ENCODE measurements at places on chromosomes 3 and 15.

DNA sequence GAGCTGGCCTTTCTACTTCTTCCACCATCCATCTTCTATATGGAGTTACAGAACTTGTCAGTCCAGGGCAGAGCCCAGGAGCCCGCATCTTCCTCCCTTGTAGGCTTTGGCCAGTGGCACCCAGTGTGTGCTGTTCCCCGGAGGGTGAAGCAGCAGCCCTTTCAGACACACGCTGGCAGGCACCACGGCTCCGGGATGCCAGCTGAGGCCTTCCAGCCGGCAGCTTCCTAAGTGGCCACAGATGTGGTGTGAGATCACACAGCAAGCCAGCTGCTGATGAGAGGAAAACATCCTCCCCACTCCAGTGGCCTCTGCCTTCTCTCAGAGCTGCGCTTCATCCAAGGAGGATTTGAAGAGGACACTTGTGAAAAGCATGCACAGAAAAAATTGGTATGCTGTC, 24.1 kb downstream of the CRABP1 start:
- ATAC-seq, result no peak

DNA sequence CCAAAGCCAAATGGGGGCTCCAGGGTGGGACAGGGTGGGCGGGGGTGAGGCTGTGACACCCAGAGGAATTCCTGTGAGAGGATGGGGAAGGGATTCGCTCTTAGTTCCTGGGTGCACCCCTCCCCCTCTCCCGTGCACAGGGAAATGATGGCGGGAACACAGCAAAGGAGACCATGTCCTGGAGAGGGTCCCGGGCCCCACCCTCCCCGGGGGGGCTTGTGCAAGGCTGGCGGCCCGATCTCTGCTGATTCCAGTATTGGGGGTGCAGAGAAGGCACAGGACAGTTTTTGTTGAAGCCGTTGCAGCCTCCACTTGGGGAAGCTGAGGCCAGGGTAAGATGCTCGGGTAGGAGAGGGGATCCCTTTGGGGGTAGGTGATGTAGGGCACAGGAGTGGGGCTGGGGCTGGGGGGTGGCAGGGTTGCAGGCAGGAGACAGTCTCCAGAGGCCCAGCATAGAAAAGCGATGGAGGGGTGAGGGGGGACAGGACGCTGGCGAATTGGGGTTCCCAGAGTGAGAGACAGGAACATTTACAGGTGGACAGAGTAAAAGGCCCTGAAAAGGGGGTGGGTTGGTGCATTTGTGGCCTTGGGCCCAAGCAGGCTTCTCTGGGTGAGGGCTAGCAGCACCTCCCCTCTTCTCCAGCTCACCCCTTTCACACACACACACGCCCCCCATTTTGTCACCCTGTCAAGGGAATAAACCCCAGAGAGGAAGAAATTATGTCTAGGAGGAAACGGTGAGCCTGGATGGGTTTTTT, 38.5 kb downstream of the HMCES start:
- ATAC-seq, result no peak

- no peak for ATAC-seq
Measured at GRCh38 chr3:117788061-117788460, 1078.5 kb downstream of the TUSC7 start.

GRCh38 chr3:126212250-126212619, 31.8 kb upstream of the ALDH1L1 start:
- ATAC-seq, result no peak

DNA sequence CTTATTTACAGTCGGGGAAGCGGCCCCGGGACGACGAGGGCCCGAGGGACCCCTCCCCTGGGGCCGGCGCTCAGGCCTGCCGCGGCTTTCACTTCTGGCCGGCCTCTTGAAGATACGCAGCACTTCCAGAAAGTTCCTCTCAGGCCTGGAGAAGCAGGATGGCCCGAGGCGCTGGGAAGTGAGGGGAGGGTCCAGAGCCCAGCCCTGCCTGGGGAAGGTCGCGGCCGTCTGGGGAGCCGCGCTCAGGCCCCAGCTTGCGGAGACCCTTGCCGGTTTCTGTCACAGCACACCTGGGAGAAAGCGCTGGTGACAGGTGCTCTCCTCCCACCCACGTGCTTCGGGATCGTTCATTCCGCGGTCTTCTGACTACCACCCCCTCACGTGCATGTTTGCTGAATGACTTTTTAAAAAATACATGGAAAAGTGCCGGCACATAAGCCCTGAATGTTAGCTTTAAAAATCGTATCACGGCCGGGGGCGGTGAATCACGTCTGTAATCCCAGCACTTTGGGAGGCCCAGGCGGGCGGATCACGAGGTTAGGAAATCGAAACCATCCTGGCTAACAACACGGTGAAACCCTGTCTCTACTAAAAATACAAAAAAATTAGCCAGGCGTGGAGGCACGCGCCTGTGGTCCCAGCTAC, 727 bp upstream of the TM2D3 start:
- ATAC-seq, result no peak

GRCh38 chr15:67361100-67361499, 106.5 kb downstream of the IQCH start:
- no peak for ATAC-seq

GRCh38 chr3:187025656-187026316, 95.5 kb downstream of the ST6GAL1 start:
- no peak for ATAC-seq

DNA sequence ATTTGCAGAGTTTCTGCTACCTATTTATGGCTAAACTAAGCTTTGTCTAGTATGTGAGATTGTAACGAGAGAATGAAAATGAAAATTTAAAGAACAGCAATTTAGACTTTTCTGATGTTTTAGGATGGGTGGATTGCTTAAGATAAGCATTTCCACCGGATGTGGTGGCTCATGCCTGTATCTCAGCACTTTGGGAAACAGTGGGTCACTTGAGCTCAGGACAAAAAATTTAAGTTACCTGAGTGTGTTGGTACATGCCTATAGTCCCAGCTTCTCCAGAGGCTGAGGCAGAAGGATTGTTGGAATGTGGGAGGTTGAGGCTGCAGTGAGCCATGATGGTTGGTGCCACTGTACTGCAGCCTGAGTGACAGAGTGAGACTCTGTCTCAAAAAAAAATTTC, 3.3 kb downstream of the PPP4R2 start:
- no peak for ATAC-seq

DNA sequence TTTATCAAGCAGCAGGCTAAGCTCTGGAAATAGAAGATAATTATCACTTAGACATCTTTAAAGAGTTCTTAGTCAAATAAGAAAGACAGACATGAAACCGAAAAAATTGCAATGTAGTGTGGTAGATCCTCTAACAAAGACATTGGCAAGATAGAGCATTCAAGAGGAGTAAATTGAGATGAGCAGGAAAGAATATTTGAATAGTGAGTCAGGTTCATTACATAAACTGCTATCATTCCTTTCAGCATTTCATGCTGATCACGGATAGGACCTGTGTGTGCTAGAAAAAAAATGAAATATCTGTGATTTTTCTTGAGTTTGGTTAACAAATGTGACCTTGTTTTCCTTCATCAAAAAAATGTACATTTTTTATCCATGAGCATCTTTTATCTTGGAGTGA, 460.9 kb downstream of the OTOL1 start:
- ATAC-seq, result no peak

GRCh38 chr3:19467761-19468160, 319.5 kb downstream of the KCNH8 start:
- no peak for ATAC-seq

GRCh38 chr15:41512940-41513505, 604 bp downstream of the LTK start:
- peak; percentile 20 for ATAC-seq

- ATAC-seq, result no peak
Measured at GRCh38 chr3:137332297-137332696, 374.5 kb downstream of the IL20RB start.

DNA sequence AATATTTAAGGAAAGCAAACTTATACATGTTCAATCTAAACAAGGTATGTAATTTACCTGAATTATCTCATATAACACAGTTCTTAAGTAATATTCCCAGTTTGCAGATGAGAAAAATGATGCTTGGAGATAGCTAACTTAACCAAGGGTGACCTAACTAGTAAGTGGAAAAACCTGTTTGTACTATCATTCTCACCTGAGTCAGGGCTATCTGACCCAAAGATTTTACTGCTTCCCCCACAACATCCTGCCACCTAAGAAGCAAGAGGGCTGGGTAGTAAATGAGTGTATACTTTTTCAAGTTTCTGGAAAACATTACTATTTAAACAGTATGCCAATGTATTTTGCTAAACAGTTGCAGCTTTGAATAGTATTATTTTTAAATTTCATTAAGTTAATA, 10.6 kb downstream of the TP63 start:
- no peak for ATAC-seq

GRCh38 chr3:10602769-10603768, 97.7 kb upstream of the ATP2B2 start:
- no peak for ATAC-seq

GRCh38 chr3:39277893-39278615, 1.8 kb downstream of the CX3CR1 start:
- ATAC-seq, result no peak

GRCh38 chr3:151436675-151437446, 24.0 kb downstream of the IGSF10 start:
- ATAC-seq, result no peak

DNA sequence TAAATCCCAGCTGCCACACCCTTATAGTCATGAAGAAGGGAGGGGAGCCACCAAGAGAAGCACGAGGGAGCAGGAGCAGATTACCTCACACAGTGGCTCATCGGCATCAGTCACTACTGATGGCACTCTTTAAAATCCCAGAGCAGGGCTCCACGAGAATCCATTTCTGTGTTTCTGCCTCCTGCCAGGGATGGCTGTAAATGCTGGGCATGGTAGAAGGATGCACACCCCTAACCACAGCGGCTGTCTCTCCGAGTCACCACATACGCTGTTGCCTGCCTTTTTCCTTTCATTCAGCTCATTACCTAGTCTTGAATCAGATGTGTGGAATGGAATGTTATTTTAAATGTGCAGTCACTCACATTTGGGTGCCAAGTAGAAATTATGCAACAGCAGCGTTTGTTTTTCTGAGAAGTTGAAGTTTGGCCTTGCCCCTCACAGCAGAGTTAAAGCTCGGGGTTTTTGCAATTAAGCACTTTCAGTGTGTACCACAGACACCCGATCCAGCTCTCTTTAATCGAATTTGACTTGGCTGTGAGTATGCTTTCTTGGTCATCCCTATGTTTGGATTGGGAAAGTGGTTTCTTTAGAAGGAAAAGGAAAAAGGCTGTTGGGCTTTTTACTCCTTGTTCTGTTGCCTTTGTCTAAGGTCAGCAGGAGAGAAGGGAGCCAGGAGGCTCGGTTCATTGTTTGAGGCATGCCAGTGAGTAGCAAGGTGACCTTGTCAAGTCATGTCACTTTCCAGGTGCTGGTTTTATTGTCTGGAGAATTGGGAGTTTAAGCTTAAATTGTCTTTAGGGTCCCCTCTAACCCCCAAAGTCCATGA, 284.2 kb upstream of the TPM1 start:
- ATAC-seq, result peak; percentile 92
